Dorsolateral prefrontal cortex (tissue), 122 donors: ENCODE measurements at places on chromosomes 12 and 14.
A peak's percentile ranks its signal among the peaks of the same experiment; 100 is the strongest.

DNA sequence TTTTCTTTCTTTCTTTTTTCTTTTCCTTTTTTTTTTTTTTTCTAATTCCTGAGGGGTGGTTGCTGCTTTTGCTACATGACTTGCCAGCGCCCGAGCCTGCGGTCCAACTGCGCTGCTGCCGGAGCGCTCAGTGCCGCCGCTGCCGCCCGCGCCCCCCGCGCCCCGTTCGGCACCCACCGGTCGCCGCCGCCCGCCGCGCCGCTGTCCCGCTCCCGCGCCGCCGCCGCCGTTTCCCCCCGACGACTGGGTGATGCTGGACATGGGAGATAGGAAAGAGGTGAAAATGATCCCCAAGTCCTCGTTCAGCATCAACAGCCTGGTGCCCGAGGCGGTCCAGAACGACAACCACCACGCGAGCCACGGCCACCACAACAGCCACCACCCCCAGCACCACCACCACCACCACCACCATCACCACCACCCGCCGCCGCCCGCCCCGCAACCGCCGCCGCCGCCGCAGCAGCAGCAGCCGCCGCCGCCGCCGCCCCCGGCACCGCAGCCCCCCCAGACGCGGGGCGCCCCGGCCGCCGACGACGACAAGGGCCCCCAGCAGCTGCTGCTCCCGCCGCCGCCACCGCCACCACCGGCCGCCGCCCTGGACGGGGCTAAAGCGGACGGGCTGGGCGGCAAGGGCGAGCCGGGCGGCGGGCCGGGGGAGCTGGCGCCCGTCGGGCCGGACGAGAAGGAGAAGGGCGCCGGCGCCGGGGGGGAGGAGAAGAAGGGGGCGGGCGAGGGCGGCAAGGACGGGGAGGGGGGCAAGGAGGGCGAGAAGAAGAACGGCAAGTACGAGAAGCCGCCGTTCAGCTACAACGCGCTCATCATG lies 654 bp downstream of the FOXG1 start:
- DNase-seq, result no peak

DNA sequence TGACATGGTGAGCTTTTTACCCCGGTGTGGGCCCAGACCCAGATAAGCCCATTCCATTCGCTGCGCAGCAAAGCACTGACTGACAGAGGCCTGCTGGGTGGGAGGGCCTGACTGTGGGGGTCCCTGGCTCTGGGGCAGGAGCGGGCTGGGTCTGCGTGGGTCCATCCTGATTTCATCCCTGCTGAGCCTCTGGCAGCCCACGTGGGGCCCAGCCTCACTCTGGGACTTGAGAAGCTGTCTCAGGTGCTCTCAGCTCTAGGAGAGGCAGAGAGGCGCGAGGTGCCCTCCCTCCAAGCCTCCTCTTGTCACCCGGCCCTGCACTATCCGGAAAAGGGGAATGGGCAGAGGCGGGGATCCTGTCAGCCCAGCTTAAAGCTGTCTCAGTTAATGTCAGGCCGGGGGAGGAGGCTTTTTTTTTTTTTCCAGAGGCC lies 927 bp downstream of the ABCB9 start:
- DNase-seq, result no peak

DNA sequence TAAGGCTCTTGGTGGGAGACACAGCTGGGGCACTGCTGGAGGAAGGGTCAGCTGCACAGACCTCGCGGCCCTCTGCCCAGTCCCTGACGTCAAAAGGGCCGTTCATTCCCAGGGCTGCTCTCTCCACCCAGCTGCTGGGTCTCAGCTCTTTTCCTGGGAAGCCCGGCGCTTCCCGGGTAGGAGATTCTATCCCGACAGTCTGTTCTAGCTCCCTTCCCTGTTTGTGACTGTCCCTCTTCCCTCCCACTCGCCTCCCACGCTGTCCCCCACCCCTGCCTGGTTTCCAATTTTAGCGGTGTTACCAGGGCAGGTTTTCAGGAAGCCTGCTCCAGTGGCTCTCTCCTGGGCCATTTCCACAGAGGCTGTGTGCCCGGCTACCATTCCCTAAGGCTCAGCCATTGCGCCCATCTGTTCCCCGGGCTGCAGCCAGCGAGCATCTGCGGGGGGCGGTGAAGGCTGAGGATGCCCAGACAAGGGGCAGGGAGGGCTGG lies 186.6 kb downstream of the CACNA1C start:
- peak; percentile 51 for DNase-seq

GRCh38 chr12:118183711-118184110 lies 47.8 kb downstream of the PEBP1 start:
- no peak for DNase-seq

DNA sequence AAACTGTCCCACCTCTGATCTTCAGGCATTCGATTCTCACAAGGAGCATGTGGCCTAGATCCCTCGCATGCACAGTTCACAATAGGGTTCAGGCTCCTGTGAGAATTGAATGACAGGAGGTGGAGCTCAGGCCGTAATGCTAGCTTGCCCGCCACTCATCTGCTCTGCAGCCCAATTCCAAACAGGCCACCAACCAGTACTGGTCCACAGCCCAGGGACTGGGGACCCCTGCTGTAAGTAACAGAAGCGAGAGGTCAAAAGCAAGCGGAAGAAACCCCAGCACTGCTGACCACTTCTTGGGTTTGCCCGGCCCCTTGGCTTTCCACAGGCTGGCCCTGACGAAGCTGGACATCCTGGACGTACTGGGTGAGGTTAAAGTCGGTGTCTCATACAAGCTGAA lies 8.5 kb upstream of the SIVA1 start:
- DNase-seq, result no peak

- no peak for DNase-seq
These were observed 88.9 kb upstream of the SLC38A2 start for GRCh38 chr12:46461459-46461858.

DNA sequence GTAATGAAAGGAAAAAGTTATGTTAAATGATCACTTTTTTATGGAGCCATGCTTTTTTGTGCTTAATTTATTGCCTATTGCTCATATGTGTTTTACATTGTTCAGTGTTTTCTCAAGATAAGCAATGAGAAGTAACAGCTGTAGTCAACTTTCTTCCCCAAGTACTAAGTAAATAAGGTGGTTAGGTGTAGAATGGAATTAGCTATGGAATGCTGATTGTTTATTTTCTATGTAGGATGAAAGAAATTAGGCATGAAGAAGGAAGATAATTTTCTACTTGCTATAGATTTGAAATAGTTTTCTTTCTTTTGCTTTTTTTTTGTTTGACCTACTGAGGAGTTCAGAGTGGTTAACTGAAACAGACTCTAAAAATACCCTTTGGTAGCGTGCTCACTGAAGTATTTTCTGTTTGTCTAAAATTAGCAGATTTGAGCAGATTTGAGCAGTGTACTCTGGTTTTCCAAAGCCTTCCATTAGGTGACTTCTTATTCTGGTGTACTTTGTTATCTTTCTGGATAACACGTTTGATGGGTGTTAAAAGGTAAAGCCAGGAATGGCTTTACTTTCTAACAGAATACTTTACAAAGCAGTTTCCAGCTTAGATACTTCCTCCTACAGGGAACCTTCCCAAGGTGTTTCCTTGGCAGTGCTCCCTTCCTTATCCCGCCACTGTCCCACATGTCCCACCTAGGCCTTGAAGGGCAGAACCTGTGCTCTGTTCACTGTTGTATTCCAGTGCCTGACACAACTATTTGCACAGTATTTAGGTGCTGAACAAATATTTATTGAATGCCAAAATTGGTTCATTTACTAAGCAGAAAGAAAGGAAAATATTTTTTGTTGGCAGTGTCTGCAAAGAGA lies 56.0 kb downstream of the RASSF3 start:
- DNase-seq, result no peak

- no peak for DNase-seq
These were observed 1.9 kb downstream of the KNTC1 start for GRCh38 chr12:122528992-122529391.

GRCh38 chr14:73713803-73714655 lies at the start of gene PNMA1:
Gene PNMA1, minus strand, starts transcription at chr14:73714384. Its CDS starts 745 bp downstream, at chr14:73713639.
- peak; percentile 96 for DNase-seq

DNA sequence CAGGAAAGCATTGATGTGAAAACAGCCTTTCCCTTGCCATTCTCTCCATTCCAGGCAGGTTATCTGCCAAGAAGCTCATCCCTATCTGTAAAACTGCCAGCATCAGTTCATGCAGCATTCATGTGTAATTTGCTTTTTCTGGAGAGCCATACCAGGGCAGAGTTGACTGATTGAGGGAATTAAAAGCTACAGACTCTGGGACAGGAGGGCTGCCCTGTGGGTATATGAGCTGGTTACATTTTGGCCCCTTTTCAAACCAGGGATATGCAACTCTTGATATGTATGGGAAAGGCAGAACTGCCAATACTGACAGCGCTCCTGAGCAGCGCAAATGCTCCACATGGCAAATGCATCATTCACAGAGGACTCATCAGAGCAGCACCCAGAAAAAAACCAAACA lies 53.7 kb downstream of the SYT1 start:
- no peak for DNase-seq
